ENCODE measurements at places on chromosomes 5 and 9.

- DNase-seq, result no peak
These were observed 424.5 kb downstream of the DMAC1 start for GRCh38 chr9:7375013-7375511.

DNA sequence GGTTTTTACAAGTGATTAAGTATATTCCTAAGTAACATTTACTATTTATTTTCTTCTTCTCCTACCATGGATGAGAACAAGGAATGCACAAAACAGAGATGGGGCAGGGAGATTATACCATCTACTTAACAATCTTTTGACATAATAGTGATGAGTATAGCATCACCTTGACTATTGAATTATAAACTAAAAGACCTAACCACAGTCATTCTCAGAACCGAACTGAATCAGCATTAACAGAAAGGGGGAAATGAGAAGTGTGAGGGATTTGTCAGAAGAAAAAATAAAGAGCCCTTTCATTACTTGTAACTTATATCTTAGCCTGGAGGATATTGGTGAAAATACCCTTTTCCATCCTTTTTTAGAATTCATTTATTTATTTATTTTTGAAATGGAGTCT, 21.9 kb downstream of the OR2Y1 start:
- no peak for DNase-seq

- DNase-seq, result no peak
These were observed 160.0 kb downstream of the RMI1 start for GRCh38 chr9:84140535-84141101.

- no peak for DNase-seq
These were observed 69.3 kb downstream of the DAPK1 start for GRCh38 chr9:87567001-87567400.

GRCh38 chr5:180119031-180119902, 47.7 kb upstream of the RNF130 start:
- no peak for DNase-seq

Measured in stimulated activated CD8-positive, alpha-beta memory T cell treated with anti-CD3 and anti-CD28 coated beads, Interleukin-2, amount 100 ng/mL, for 1 hour (primary cell).